ENCODE measurements at places on chromosomes 2 and 18.

DNA sequence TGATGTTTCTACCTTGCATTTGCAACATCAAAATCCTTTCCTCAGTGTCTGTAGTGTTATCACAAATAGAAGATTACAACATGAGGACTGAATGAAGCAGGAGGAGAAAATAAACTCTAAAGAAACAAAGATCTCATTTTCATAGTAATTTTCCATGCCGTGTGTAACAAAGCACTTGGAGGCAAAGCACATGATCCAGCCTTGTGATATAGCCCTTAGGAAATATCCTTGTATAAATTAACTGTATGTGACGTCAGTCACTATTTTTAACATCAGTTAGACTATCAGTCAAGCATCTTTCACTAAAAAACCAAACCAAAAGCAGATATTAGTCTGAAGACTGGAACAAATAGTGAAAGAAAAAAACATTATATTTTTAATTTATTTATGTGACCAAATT lies 492.1 kb upstream of the CNTNAP5 start:
- DNase-seq = no peak

- no peak for DNase-seq
Measured at GRCh38 chr2:45119038-45119437, 109.8 kb upstream of the SIX2 start.

- DNase-seq = no peak
Measured at GRCh38 chr18:9764011-9764481, 55.9 kb downstream of the RAB31 start.

- DNase-seq = no peak
Measured at GRCh38 chr2:27220091-27220490, 2.9 kb downstream of the CAD start.

GRCh38 chr2:118202707-118203303 lies 114.5 kb downstream of the INSIG2 start:
- DNase-seq = peak; percentile 28

DNA sequence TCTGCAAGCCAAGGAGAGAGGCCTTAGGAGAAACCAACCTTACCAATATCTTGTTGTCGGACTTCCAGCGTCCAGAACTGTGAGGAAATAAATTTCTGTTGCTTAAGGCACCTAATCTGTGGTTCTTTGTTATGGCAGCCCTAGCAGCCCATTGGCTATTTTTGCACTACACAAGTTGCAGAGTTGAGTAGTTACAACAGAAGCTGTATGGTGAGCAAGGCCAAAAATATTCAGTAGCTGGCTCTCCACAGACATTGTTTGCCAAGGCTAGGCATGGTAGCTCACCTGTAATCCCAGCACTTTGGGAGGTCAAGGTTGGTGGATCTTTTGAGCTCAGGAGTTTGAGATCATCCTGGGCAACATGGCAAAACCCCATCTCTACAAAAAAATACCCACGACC lies 27.1 kb upstream of the SCYGR1 start:
- DNase-seq = no peak

- DNase-seq = no peak
Measured at GRCh38 chr2:38546064-38546463, 56.7 kb downstream of the HNRNPLL start.

DNA sequence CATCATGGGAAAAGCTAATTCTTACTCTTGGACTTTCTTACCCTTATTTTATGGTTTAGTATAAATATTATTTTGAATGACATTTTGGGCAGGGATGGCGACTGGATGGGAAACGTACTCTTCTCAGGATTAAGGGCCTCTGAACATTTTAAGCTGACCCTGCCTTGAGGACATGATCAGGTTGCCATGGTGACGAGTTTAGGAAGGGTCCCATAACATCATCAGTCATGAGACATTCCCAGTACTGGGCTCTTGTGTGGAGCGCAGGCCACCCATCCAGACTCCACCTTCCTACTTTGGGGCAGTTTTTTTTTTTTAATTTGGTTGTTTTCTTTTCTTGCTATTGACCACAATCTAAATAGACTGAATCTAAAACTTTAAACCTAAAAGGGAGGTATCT lies 40.7 kb downstream of the KCNE4 start:
- DNase-seq = no peak

DNA sequence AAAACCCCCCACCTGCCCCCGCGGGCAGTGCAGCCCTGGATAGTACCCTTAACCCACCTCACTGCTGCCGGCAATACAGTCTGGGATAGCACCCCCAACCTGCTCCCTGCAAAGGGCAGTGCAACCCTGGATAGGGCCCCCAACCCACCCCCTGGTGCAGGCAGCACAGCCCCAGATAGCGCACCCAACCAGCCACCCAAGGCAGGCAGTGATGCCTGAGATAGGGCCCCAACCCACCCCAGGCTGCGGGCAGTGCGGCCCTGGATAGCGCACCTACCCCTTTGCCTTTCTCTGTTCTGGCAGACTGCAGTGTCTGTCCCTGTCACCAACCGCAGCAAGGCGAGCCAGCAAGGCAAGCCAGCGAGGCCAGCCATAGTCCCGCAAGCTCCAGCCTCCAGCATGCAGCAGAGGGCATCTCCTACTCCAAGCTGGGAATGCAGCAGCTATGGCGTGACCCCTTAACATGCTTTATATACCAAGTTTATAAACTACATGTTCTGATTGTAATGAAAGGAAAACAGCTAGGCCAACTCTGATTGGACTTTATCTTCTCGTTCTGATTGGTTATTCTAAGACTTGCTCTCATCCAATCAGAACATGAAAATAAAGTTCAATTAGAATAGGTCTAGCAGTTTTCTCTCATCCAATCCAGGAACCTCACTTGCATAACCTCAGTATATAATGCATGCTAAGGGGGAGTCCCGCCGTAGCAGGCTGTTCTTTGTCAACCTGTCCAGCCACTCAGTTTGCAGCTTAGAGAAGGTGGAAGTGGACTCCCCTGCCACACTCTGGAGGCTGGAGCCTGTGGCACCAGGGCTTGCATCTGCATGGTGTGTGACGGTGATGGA lies 34.1 kb upstream of the ANKRD62 start:
- DNase-seq = no peak

DNA sequence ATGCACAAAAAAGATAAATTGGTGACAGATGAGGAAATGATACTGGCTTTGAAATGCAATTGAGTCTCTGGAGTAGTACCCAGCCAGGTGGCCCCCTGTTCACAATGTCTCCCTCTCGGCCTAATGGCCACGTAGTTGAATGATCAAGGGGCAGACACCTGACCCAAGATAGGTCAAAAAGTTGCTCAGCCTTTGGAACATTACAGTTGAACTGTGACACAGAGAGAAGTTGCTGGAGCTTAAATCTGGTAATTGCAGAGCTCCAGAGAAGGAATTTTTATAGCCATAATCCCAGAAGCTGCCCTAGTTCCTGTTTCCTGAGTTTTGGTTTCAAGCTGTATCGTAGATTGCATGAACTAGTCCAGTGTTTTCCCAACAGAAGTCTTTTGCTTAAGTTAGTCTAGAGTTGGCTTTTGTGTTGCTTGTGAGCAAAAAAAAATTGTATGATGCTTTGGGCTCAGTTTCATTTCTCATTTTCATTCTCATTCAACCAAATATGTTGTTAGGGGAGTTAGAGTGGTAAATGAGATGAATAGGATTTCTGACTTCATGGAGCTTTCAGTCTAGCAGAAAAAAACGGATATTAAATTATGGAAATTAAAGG lies 117.9 kb downstream of the CSRNP3 start:
- no peak for DNase-seq

DNA sequence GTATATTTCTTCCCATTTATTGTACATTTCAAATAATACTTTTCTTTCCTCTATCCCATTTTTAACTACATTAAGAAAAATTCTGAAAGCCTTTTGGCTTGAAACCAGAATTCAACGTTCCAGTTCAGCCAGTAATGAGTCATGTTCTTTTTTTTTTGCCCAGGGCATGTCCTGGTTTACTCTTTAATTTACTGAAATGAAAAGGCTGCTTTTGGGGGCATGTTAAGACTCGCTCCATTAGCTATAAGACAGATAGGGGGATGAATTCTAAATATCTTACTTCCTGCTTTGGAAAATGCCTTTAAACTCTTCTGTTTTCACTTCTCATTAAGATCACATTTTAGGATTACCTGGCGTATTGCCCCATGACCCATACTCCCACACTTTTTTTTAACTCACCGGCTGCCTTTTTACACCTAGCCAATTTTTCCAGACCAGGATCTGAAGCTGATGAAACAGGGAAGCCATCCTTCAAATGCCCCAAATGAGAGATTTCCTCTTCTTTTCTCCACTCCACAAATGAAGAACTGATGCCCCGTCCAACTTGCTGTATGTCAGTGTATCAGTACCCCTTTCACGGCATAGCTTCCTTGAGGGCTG lies 585 bp downstream of the ABCA12 start:
- no peak for DNase-seq

DNA sequence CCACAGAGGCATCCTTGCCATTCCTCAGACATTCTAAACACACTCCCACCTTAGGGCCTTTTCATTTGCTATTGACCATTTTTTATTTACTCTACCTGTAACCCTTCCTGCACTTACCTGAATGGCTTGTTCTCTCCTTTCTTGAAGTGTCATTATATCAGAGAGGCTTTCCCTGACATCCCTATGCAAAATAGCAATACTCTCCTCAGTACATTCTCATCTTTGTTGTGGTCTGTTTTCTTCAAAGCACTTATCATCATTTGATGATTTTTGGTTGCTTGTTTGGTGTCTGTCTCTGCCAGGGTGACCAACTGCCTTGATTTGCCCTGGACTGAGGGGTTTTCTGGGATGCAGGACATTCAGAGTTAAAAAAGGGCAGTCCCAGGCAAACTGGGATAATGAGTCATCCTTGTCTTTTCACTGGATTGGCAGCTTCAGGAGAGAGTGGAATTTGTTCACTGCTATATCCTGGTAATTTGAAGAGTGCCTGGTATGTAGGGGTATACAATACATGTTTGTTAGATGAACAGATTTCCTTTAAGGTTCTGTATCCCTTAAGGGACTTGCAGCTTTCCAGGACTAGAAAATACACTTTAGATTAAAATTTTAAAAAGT lies 102.4 kb downstream of the BABAM2 start:
- DNase-seq = no peak

DNA sequence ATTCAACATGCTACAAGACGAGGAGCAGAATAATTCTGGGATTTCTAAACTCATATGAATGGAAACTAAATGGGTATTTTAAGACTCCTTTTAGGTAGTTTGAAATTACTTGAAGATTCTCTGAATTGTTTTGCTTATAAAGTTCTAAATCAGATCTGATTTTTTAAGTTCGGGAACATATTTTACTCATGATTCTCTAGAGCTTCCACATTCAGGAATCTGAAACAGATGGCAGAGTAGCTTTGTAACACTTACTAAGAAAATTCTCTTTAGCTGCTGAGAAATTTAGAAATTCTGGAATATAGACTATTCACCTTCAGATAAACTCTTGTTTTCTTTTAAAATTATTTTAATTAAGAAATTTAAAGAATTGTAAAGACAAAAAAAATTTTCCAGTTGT lies 13.7 kb downstream of the RBBP8 start:
- no peak for DNase-seq

GRCh38 chr2:72973566-72974435 lies 56.5 kb downstream of the EMX1 start:
- DNase-seq = no peak

- DNase-seq = no peak
Measured at GRCh38 chr2:95685513-95685912, 93.7 kb downstream of the TRIM43 start.

DNA sequence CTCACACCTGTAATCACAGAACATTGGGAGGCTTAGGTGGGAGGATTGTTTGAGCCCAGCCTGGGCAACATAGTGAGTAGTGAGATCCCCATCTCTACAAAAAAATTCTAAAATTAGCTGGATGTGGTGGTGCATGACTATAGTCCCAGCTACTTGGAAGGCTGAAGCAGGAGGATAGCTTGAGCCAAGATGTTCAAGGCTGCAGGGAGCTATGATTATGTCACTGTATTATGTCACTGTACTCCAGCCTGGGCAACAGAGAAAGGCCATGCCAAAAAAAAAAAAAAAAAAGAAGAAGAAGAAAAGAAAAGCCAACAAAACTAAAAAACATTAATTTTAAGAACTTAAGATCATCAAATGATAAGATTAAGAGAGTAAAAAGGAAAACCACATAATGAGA lies 17.4 kb upstream of the NCOA1 start:
- DNase-seq = no peak

GRCh38 chr2:141522702-141523101 lies 608.1 kb downstream of the LRP1B start:
- no peak for DNase-seq

- no peak for DNase-seq
Measured at GRCh38 chr2:79259296-79259695, 99.7 kb upstream of the REG3A start.

DNA sequence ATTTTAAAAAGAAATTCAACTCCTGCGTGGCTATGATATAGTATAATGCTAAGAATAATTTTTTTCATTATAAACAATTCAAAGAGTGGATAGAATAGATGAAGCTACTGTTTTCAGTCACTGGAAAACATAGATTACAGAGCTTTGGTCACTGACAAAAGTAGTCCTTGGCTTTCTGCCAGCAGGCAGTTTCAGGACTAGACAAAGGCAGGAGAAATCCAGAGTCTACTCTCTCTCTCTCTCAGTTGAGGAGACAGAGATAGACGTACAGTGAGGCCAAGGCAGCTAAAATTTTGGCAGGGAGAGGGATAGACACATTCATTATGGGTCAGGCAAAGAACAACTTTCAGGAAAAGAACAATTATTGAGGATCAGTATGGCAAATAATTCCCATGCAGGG lies 491.4 kb upstream of the CRIM1 start:
- no peak for DNase-seq

GRCh38 chr2:100418406-100418962 lies 1.0 kb upstream of the CHST10 start:
- DNase-seq = no peak

DNA sequence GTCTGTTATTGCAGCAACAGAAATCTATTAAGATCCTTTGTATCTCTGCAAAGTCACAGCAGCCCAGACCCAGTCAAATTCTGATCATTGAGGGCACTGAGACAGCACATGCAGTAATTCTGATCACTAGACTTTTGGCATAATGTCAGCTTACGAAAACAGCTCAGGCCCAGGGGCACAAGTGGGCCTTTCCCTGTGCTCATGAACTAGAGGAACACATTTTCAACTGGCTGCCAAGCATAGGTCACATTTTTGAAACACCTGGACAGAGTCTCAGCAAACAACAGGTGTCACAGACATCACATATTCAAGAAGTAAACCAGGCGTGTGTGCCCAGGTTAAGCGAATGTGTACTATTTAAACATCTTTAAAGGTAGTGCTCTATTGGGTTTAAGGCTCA lies 13.7 kb downstream of the DOCK10 start:
- no peak for DNase-seq

- no peak for DNase-seq
Measured at GRCh38 chr2:173681881-173682650, 283.1 kb downstream of the SP3 start.

DNA sequence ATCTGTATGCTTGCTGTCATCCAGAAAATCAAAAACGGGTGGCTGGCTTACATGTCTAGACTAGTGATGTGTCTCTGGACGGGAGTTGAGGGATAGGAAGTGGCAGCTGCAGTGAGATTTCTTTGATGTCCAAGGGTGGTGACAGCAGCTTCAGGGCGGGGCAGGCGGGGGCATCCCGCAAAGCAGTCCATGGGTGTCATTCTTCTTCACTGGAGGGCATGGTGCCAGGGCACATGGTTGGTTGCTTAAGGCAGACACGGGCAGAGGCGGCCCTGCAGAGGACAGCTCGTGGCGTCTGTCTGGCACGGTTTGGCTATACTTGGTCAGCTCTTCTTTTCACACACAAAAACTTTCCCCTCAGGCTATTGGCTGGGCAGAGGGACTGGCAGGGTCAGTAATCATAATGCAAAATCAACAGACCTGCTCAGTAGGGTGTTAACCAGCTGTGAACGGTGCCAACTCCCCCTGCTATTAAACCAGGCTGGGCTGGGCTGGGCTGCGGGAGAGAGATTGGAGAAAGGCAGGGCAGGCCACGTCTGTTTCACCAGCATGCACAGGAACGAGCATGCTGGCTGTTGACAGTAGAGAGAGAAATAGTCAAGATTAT lies 63.7 kb downstream of the COL4A3 start:
- DNase-seq = no peak

Measured in stimulated activated CD8-positive, alpha-beta memory T cell treated with anti-CD3 and anti-CD28 coated beads, Interleukin-12 subunit alpha, Interleukin-12 subunit beta, amount 100 ng/mL, for 1 hour (primary cell).